AG10803 (cell line): ENCODE measurements at places on chromosomes 1 and 21.

- no peak for DNase-seq
Measured at GRCh38 chr21:46150073-46150472, 5.3 kb downstream of the FTCD start.

- no peak for DNase-seq
Measured at GRCh38 chr1:86516335-86516734, 30.5 kb upstream of the CLCA4 start.

DNA sequence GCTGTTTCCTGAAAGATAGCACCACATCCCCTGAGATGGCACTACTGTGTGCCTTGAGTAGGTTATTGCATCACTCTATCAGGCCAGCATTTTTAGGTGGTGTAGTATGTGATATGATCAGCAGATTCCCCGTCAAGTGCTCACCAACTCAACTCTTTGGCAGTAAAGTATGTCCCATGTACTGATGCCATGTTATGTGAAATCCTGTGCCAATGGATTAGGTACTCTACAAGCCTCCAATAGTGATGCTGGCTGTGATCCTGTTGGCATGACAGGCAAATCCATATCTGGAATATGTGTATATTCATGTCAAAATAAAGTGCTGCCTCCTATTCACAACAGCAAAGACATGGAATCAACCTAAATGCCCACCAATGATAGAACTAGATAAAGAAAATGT, 137.2 kb upstream of the CAMK1G start:
- no peak for DNase-seq

DNA sequence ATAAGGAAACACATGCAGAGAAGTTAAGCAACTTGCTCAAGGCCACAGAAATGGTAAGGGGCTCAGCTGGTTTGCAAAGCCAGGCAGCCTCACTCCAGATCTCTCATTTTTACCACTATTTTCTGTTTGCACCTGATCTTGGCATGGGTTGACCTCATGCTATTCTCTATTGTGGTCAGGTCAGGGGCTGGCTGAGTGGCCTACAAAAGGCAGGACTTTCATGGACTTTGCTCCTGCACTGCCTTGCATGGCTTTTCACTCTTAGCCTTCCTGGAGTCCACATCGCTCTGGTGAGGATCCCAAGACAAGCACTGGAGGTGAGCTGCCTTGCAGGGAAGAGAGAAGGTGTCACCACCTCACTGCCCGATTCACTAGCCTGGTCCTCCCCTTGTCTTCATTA, 56.8 kb upstream of the CSF3R start:
- DNase-seq: no peak

DNA sequence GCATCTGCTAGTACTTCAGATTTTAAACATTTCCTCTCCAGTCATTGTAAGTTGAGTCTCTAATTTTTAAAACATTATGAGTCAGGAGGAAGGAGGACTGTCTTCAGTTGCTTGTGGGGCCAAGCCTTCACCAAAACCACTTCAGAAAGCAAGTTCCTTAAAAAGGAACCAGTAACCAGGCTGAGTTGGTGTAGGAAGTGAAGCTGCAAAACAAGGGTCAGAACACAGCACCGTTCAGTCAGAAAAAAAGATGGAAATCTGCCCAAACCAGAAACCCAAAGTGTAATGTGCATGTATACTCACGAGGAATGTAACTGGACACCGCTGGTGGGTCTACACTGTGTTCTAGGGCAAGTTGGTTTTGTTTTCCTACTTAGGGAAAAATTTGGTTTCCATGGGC, 402.1 kb downstream of the SETD4 start:
- DNase-seq: peak; percentile 82

DNA sequence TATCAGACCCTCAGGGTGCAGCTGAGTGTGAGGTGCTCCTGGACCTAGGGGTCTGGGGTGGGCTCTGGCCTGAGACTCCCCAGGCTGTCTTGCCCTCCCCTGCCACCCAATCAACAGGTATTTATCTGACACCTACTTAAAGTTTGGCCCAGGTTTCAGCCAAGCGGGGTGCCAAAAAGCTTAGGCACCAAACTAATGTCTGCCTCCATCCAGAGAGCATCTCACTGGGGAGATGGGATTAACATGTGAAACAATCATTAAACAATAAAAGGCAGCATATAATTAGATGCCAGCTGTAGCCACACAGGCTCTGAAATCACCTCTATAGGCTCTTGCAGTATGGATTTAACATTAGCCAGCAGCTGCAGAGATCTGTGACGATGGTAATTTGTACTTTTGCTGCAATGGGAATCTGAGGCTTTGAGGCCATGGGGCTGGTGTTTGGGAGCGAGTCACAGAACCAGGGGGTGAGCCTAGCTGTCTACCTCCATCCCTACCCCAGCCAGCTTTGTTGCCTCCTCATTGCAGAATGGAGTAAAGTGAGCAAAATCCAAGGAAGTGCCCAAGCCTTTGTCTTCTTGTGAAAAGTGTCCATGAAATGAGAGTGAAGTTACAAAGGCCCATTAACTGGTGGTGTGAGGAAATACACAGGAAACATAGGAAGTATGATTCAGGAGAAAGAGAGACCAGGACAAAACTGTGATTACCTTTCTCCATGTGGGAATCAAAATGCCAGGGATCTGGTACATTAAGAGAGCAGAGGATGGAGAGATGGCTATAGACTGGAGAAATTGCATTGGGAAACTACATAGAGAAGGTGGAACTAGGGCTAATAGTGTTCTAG, 36.1 kb downstream of the EIF2D start:
- DNase-seq: no peak

- DNase-seq: peak; percentile 1
Measured at GRCh38 chr1:248696261-248696660, 6.3 kb downstream of the OR14I1 start.

DNA sequence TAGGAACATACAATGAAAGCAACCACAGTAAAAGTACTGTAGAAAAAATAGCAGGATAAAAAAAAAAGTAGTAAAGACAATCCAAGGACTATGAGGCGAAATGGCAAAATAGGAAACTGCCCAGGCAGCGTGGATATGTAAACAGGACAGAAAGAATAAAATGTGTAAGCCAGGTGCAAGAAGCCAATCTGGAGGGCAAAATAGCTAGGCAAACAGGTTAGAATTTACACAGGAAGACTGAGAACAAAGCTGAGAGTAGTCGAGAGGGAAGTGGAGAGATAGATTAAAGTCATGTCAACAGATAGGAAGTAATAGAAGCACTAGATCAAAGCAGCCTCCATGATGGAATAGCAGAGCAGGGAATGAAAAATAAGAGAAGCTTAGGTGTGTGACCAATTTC, 124.2 kb upstream of the B3GALT2 start:
- DNase-seq: no peak

DNA sequence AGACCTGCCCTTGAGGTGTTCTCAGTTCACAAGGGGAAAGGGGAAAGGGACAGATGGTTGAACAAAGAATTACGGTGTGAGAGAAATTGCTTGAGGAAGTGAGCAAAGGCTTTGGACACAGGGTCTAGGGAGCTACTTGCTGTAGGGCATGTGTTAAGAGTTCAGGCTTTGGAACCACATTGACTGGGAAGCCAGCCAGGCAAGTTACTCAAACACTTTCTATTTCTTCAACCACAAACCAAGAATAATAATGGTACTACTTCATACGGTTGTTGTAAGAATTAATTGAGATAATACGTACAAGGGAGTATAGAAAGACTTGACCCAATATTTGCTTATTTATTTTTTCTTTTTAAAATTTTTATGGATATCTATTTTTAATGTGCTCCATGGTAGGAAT, 26.6 kb downstream of the AK4 start:
- DNase-seq: peak; percentile 97

DNA sequence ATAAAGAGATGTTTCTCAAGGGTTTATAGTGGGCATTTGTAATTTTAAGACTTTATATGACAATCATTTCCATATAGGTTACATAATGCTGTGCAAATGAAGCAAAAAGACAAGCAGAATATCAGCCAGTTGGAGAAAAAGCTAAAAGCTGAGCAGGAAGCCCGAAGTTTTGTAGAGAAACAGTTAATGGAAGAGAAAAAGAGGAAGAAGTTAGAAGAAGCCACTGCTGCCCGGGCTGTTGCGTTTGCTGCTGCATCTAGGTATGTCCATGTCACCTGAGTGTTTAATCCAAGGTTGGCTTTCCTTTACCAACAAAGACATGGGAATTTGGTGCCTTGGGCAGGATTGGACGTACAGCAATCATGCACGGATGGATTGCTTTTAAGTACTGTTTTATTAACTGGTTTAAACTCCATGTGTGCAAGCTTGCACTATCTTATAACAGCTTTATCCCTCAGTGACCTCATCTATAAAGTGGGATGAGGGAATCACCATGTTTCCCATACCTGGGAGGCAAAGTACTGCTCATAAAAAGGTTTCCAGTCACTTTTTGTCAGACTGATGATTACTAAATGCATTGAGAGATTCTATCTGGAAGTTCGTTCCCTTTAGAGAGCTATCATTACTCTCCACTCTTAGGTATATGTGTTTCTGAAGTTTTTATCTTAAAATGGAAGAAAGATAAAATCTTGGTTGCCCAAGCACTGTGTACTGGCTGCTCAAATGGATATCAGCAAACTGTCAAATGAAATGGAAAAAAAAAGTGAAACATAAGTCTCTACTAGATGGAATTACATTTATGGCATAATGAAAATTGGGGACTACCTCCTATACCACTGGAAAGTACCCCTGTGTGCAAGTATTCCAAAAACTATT, 55.1 kb downstream of the MACO1 start:
- DNase-seq: no peak

GRCh38 chr1:228809621-228810394, 74.5 kb downstream of the RHOU start:
- no peak for DNase-seq

DNA sequence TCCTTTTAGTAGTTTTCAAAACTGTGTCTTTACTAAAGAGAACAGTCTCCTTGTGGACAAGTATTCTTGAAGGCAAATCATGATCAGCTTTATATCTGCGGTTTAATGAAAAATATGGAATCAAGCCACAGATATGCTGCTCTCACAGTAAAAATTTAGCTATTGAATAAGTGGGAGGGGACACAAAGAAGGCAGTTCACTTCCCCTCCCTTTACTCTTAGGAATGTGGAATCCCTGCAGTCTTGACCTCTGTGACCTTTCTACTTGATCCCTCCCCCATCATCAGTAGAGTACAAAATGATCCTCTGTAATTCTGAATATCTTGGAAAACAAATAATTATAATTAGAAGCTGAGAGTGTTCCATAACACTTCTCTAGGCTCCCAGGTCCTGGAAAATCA, 136.7 kb upstream of the HOOK1 start:
- no peak for DNase-seq

- no peak for DNase-seq
Measured at GRCh38 chr1:183103147-183103546, 79.9 kb downstream of the LAMC1 start.

DNA sequence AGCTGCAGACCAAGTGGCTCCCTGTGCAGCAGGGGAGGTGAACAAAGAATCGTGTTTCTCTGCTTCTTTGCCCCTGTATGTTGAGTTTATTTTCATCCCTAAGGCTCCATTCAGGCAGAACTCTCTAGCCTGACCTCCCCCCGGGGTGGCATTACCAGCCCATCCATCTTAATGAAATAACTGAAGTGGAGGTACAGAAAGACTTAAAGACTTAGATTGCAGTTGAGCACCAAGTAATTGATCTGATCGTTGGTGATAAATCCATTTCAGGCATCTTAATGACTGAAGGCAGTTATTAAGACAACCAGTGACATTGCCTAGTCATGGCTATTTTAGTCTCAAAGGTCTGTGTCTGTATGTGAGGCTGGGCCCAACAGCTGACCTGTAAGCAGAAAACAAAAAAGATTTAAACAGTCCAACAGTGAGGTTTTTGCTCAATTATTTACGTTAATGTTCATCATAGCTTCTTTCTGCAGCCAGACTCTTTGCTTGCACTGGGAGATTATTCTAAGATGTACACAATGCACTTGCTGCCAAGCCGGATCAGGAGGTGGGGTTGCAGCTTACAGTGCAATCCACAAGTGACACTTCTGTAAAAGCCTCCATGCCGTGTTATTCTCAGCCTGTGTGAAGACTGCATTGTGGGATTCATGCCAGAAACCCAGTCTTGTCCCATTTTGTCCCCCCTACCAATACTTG, 363.0 kb upstream of the DUSP10 start:
- no peak for DNase-seq

DNA sequence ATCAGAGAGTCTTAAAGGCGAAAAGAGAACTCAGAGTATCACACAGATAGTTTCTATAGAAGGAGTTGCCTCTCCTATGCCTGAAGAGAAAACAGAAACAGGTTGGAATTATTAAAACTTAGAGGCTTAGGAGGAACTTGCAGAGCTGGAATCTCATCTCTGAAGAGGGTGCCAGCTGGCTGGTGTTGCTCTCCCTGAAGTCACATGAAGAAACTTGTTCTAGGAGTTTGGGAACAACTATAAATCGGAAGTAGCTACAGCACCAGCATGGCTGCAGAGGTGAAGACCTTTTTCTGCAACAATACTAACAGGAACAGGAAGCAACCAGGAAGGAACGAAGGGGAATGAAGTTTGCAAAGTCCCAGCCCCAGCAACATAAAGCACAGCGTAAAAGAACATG, 35.8 kb downstream of the FMO3 start:
- peak; percentile 24 for DNase-seq

GRCh38 chr21:46144464-46145070, 10.8 kb downstream of the FTCD start:
- no peak for DNase-seq

- DNase-seq: no peak
Measured at GRCh38 chr1:67058242-67058641, 4.3 kb upstream of the SLC35D1 start.

DNA sequence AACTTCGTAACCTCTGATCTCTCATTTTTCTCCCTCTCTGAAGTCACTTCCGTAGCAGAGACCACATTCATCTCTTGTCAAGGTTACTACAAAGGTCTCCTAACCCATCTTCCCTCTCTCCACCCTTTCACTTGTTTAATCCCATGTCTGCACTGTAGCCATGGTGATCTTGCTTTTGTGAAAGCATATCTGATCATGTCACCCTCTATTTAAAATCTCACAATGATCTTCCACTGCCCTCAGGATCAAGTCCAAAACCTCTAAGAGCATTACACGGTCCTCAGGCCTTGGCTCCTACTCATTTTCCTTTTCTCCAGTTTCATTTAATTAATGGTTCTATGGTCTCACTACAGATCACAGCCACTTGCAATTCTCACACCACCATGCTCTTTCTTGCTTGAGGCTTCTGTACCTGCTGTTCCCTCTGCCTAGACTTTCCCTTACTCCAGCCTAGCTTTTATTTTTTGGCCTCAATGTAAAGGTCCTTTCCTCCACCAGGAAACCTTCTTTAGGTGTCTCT, 12.1 kb downstream of the ARHGEF11 start:
- DNase-seq: no peak

GRCh38 chr1:209648346-209648745, 3.9 kb downstream of the LAMB3 start:
- DNase-seq: no peak

- DNase-seq: peak; percentile 47
Measured at GRCh38 chr1:227225715-227226346, 92.5 kb downstream of the CDC42BPA start.

GRCh38 chr1:205563927-205564441, 59.5 kb downstream of the CDK18 start:
- DNase-seq: no peak

DNA sequence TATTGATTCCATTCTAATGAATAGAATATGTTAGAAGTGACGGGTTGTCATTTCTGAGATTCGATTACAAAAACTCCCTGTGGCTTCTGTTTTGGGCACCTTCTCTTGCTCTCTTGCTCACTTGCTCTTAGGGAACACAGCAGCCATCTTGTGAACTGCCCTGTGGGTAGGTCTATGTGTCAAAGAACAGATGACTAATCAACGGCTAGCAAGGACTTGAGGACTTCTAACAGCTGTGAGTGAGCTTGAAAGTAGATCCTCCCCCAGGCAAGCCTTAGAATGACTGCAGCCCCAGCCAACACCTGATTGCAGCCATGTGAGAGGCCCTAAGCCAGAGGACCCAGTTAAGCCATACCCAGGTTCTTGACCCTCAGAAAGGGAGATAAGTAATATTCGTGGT, 49.3 kb downstream of the AZIN2 start:
- no peak for DNase-seq
